ENCODE measurements at places on chromosomes 5 and 9. TPM values are rescaled to one million over a fixed set of nuclear protein-coding genes. Genes with fewer than 3 reads are reported as not detected.

MEGF10 gene
- 3.3 TPM for total RNA-seq

GRCh38 chr9:23171479-23171878 lies 654.6 kb downstream of the ELAVL2 start:
- no peaks in the 10 kb centered on the region for H3K36me3 ChIP-seq
- H3K27me3 ChIP-seq, result no peaks in the 10 kb centered on the region
- DNase-seq, result no peak
- H3K4me1 ChIP-seq, result no peaks in the 10 kb centered on the region
- H3K27ac ChIP-seq, result no peak overlapping the region

DNA sequence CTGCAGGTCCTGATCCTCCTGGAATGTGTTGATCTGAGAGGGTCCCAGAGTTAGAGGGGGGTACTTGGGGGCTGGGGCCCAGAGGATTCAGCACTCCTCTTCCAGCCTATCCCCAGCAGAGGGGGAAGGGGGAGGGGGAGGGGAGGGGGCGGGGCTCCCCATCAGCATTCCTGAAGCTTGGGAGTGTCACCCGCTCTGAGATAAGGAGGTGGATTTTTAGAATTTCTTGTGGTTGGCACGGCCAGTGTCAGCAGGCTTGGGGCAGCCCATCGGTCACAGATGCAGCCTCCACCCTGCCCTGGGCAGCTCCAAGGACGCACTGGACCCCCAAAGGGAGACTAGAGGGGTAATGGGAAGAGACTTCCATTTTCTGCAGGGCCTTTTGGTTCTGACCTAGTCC lies 5.3 kb downstream of the FGF18 start:
- H3K4me3 ChIP-seq, result no peak overlapping the region
- no peak for DNase-seq
- peaks cover 14% of the 10 kb centered on the region for H3K4me1 ChIP-seq
- H3K36me3 ChIP-seq, result no peaks in the 10 kb centered on the region

B4GALT7 gene
- total RNA-seq, result 25.8 TPM

ZNF366 gene
- total RNA-seq, result 6.9 TPM

P4HA2 gene
- 85.2 TPM for total RNA-seq

- no peak overlapping the region for H3K27ac ChIP-seq
- no peaks in the 10 kb centered on the region for H3K36me3 ChIP-seq
- H3K27me3 ChIP-seq, result no peaks in the 10 kb centered on the region
- no peak overlapping the region for H3K4me3 ChIP-seq
- no peak for DNase-seq
- H3K4me1 ChIP-seq, result no peaks in the 10 kb centered on the region
Measured at GRCh38 chr5:171207256-171207847, 101.7 kb upstream of the TLX3 start.

DNA sequence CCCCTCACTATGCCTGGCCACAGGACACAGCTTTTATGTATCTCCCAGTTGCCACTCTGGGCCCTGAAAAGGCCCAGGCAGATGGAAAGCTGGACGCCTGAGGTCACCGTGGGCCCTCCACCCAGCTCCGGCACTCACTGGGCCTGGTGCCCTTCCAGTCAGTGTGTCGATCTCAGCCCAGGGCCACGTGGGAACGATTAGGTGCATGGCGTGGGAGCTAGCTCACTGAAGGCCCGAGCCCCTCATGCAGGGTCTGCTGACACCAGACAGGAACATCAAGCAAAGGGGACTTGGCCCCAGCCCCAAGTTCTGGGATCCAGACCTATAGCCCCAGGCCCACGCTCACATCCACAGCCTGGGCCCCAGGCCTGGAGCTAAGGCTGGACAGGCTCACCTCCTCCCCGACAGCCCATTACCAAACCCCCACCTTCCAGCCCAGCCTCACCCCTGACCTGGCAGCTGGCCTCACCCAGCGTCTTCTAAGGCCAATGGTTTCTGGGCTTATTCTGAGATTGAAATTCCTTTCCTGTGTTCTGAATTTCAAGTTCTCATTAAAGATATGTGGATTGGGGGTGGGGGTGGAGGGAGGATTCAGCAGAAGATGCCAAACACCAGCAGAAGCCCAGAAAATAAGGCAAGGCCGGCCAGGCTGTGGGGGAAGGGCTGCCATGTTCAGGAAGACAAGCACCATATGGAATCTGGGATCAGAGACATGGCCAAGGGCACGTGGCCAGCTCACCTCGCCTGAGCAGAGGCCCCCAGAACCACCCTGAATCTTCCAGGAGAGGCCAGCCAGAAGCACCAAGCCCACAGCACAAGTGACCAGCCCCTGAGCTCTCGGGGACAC lies 74.5 kb downstream of the ADAMTS2 start:
- DNase-seq, result peak; percentile 72
- H3K27me3 ChIP-seq, result no peaks in the 10 kb centered on the region
- H3K4me1 ChIP-seq, result peaks cover 17% of the 10 kb centered on the region
- no peak overlapping the region for H3K4me3 ChIP-seq
- peak overlapping the region; percentile 83 for H3K27ac ChIP-seq
- H3K36me3 ChIP-seq, result no peaks in the 10 kb centered on the region

PCSK1 gene
- not detected for total RNA-seq

- H3K27me3 ChIP-seq, result no peaks in the 10 kb centered on the region
- no peaks in the 10 kb centered on the region for H3K36me3 ChIP-seq
- no peak overlapping the region for H3K4me3 ChIP-seq
- no peaks in the 10 kb centered on the region for H3K4me1 ChIP-seq
Measured at GRCh38 chr5:180424094-180424493, 70.1 kb upstream of the CNOT6 start.

DNA sequence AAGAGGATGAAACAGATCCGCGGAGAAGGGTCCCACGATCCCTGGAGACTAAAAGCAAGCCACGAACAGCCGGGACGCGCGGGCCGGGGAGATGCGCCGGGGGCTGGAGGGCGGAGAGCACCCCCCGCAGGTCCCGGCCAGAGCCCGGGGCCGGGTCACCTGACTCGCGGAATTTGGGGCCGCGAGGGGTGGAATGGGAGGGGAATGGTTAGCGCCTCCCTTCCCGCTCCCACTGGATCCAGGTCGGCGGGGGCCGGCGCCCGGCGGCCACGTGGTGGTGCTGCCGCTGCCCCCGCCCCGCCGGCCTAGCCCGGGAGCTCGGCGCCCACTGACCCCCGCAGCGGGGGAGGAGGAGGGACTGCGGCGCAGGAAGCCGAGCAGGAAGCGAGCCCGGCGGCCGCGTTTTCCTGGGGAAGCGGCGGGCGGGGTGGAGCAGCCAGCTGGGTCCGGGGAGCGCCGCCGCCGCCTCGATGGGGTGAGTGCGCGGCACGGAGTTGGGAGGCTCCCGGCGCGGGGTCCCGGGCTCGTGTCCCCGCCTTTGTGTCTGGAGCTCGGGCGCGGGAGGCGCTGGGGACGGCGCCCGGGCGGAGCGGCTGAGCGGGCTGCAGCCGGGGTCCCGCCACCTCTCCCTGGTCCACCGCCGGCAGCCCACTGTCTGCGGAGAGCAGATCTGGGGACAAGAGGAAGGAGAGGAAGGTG lies at the start of gene RAI14:
TSS of gene RAI14 (plus strand) at position 328 of the 699 bp plus-strand sequence. CDS start 30,592 bp downstream, outside the sequence.
- peak within 1 kb of the TSS; percentile 94 for H3K27ac ChIP-seq
- peak; percentile 95 for DNase-seq
- no peaks in the 10 kb centered on the region for H3K27me3 ChIP-seq

GRCh38 chr9:84235511-84235910 lies 105.0 kb downstream of the SLC28A3 start:
- H3K4me1 ChIP-seq, result no peaks in the 10 kb centered on the region
- no peak for DNase-seq
- no peaks in the 10 kb centered on the region for H3K36me3 ChIP-seq
- H3K27me3 ChIP-seq, result no peaks in the 10 kb centered on the region
- H3K4me3 ChIP-seq, result no peak overlapping the region
- no peak overlapping the region for H3K27ac ChIP-seq

DNA sequence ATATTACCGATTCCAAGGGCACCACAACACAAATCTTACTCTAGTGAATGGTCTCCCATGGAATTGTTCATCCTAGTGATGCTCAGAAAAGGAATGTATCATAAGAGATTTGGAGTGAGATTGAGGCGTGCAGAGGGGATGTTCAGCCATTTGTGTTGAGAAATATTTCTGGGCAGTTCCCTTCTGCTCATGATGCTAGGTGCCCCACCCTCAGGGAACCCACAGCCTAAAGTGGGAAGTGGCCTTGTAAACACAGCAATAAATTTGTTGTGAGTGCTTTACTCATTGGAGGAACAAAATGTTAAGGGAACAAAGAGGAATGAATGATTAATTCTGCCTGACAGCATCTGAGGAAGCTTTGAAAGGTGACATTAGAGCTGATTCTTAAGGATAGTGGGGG lies 129.9 kb downstream of the TLE4 start:
- no peaks in the 10 kb centered on the region for H3K36me3 ChIP-seq
- H3K27me3 ChIP-seq, result no peaks in the 10 kb centered on the region
- H3K4me1 ChIP-seq, result no peaks in the 10 kb centered on the region
- no peak overlapping the region for H3K4me3 ChIP-seq
- DNase-seq, result peak; percentile 65
- no peak overlapping the region for H3K27ac ChIP-seq

- no peaks in the 10 kb centered on the region for H3K36me3 ChIP-seq
- no peak for DNase-seq
- no peaks in the 10 kb centered on the region for H3K27me3 ChIP-seq
- peaks cover 18% of the 10 kb centered on the region for H3K4me1 ChIP-seq
- peak overlapping the region; percentile 96 for H3K27ac ChIP-seq
Measured at GRCh38 chr9:129383019-129383560, 205.0 kb upstream of the IER5L start.

DNA sequence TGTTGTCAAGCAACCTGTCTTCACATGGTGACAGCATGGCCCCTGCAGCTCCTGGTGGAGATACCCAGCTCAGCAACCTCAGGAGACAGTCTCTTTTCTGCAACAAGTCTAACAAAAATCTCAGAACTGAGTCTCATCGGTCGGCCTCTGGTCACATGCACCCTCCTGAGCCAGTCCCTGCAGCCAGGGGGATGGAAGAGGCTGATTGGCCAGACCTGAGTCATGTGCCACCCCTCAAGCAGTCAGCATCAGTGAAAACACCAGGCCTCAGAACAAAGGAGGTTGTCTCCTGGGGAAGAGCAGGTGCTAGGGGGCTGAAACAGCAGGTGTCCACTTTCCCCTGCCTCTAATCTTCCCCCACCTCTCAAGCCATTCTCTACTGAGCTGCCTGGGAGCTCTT lies 54.4 kb downstream of the SMIM23 start:
- no peak for DNase-seq
- H3K27me3 ChIP-seq, result no peaks in the 10 kb centered on the region
- H3K4me1 ChIP-seq, result no peaks in the 10 kb centered on the region
- no peak overlapping the region for H3K4me3 ChIP-seq
- H3K27ac ChIP-seq, result no peak overlapping the region

- no peak for DNase-seq
- no peaks in the 10 kb centered on the region for H3K36me3 ChIP-seq
- no peaks in the 10 kb centered on the region for H3K27me3 ChIP-seq
- H3K27ac ChIP-seq, result no peak overlapping the region
- H3K4me3 ChIP-seq, result no peak overlapping the region
Measured at GRCh38 chr9:70795841-70796240, 325.6 kb downstream of the TRPM3 start.

DNA sequence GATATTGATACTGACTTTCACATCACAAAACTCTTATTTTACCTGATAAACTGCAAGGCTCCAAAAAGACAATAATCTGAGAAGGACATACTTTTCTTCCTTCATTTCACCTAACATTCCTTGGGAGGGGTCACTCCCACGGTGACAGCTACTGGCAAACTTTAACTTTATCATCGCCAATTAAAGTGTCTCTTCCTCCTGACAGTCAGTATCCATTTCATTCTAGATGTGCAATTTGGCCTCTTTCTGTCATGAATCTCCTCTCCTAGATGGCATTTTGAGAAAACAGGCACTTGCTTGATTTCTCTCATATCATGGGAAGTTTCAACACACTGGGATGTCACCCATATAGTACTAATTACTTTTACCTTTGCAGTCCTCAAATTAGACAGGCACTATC lies 413.5 kb upstream of the CCNG1 start:
- H3K27ac ChIP-seq, result no peak overlapping the region
- H3K36me3 ChIP-seq, result no peaks in the 10 kb centered on the region
- no peaks in the 10 kb centered on the region for H3K27me3 ChIP-seq
- no peak overlapping the region for H3K4me3 ChIP-seq
- no peak for DNase-seq

DNA sequence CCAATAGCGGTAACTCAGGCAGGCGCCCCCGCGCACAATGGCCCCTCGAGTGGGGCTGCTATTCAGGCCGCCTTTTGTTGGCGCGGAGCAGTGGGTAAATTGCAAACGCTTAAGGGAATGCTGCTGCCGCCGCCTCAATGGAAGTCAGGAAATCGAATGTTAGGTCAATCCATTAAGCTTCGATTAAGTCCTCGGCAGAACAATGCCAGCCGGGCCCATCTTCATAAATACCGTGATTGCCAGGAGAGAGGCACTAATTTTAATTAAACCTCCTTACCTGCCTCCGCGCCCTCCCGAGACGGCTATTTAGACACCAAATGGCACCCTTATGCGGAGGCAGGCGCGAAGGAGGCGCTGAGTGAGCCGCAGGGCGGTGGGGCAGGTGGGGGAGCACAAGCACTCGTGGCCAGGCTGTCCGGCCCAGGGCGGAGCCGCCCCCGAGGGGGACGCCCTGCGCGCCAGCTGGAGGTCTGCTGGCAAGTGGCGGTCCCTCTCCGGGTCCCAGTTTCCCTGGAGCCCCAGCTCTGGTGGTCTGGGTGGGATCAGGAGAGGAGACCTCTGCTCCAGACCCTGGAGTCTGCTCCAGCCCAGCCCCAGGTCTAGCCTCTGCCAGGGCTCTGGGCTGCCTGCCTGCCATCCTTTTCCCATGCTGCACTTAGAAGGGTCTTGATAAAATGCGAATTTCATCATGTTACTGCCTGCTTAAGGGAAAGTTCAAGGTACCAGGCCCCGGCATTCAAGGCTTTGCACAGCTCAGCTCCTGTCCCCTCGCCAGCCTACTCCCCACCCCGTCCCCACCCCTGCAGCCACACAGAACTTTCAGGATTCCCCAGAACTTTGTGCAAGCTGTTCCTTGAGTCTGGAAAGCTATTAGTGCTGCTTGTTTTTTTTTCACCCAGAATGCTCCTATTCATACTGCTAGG lies 19.7 kb downstream of the NR5A1 start:
- H3K36me3 ChIP-seq, result no peaks in the 10 kb centered on the region
- no peaks in the 10 kb centered on the region for H3K27me3 ChIP-seq
- no peaks in the 10 kb centered on the region for H3K4me1 ChIP-seq
- H3K4me3 ChIP-seq, result no peak overlapping the region

DNA sequence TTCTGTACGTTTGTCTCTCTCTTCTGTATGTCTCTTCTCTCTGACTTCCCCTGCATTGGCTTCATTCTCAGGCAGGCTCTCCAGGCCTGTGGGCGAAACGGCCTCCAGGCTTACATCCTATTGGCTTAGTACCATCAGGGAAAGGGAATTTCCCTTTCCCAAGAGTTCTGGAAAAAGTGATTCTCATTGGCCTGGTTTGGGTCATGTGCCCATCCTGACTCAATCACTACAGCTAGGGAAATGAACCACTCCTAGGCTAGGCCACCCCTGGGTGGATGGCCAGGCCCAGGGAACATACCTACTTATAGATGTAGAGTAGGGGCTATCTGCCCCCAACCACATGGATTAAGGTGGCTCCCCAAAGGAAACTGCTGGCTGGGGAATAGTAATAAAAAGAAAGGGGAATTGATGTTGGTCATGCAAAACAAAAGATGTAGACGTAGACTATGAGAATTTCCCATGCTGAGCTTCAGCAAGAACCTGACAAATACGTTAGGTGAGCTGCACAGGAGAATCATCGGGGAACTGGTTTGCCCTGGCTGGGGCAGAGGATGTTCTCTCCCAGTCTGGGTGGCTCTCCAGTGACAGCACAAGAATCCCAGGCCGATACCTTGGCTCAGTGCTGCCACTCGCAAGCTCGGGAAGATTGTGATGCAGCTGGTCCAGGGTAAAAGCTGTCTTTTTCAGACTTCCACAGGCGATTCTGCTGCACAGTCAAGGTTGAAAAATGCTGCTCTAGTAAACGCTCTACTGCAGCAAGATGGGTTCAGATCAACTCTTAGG lies 3.7 kb upstream of the EGR1 start:
- H3K36me3 ChIP-seq, result no peaks in the 10 kb centered on the region
- DNase-seq, result no peak
- peaks cover 18% of the 10 kb centered on the region for H3K4me1 ChIP-seq
- H3K27me3 ChIP-seq, result no peaks in the 10 kb centered on the region
- no peak overlapping the region for H3K4me3 ChIP-seq

Measured in upper lobe of left lung (tissue), 6 donors.